ENCODE measurements at places on chromosomes 6 and 20.

DNA sequence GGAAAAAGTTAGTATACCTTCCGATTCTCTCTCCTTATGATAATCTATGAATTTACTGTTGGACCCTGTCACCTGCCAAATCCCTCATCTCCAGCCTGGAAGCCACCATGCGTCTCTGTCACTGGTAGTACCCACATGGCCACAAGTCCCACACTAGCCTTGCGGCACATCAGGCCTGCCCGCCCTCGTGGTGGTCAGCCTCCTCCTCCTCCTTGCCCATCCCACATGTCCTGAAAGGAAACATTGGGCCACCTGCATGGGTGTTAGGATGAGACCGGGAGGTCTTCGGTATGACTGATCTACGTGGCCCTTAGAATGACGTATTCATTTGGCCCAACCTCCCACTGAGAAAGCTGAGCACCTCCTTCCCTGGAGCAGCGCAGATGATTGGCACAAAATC, 37.0 kb upstream of the QKI start:
- DNase-seq: no peak

- no peak for DNase-seq
Observed at GRCh38 chr6:14765721-14766390, 480.0 kb upstream of the JARID2 start.

DNA sequence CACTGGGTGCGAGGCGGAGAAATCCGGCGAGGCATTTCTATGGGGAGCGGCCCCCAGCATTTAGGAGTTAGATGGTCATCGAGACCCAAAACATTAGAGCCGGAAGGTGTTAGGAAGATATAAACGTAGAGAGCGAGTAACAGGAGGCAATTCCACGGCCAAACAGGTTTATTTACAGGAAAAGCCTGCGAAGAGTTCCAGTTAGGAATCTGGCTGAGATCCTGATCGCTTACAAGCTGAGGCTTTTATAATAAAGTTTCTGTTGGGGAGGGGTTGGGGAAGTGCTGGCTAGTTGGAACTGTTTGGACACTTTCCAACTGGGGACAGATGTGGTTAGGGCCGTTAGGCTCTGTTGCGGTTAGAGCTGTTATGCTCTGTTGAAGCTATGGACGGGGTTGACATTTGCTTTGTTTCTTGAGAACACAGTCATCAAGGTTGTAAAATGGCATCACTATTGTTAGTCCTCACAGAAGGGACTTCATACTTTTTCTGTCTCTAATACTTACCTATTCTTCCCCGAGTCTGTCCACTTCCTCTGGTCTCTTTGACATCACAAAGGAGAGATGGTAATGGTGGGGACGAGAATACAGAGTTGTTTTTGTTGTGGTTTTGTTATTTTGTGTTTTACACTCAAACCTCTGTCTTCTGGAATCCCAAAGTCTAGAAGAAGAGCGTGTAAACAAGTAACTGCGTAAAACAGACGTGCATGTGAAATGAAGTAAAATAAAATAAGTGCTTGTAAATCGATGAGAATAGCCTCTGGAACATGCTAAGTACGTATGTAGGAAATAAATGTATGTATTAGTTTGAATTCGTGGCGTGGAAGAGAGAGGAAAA, 554 bp upstream of the ZSCAN31 start:
- no peak for DNase-seq

DNA sequence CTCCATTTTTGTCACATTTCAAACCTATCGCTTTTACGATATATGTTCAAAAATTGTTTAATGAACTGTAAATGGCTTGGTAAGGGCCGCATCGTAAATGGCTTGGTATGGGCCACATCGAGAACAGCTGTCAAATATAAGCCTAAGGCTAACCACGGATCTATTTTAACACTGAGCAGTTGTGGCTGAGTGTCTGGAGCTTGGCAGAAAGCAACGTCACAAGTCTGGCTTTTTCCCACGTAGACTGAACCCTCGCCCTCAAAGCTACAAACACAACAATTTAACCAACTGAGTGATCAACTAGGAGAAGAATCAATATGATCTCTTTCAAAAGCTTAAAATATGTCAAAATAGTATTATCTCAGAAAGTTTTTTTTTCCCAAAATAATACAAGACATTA, 71.4 kb upstream of the PRSS16 start:
- DNase-seq: peak; percentile 17

- DNase-seq: no peak
Observed at GRCh38 chr6:73766040-73766439, 70.0 kb downstream of the CD109 start.

GRCh38 chr6:113855500-113856374, 1.4 kb upstream of the MARCKS start:
- DNase-seq: no peak

- no peak for DNase-seq
Observed at GRCh38 chr6:111774346-111774703, 98.9 kb downstream of the FYN start.

DNA sequence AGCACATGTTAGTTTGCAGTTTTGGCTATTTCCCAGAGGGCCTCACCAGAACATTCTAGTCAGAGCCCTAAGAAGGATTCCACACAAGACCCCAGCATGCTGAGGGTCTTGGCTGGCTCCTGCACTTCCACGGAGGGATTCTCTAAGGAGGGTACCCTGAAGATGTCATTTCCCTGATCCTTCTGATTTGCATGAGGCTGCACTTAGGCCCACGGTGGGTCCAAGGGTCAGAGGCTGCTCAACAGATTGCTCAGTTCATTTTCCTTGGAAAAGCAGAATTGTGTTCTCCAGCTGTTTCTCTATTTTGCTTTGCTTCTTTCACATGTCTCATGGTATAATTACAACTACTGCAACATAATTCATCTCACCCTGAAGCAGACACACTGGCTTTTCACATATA, 22.2 kb downstream of the PREP start:
- no peak for DNase-seq

DNA sequence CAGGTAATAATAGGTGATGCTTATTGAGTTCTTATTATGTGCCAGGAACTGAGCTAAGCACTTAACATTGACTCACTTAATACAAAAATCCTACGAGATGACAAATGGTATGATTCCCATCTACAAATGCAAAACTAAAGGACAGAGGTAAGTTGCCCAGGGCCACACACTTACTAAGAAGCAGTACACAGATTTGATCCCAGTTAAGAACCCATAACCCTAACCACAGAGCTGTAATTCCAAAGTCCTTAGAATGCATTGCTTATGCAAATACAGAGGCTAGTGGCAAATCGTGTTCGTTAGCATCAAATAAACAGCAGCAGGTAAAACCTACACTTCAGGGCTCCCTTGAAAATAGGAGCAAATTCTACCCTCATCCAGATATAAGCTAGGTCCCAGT, 104.0 kb downstream of the SASH1 start:
- DNase-seq: no peak

DNA sequence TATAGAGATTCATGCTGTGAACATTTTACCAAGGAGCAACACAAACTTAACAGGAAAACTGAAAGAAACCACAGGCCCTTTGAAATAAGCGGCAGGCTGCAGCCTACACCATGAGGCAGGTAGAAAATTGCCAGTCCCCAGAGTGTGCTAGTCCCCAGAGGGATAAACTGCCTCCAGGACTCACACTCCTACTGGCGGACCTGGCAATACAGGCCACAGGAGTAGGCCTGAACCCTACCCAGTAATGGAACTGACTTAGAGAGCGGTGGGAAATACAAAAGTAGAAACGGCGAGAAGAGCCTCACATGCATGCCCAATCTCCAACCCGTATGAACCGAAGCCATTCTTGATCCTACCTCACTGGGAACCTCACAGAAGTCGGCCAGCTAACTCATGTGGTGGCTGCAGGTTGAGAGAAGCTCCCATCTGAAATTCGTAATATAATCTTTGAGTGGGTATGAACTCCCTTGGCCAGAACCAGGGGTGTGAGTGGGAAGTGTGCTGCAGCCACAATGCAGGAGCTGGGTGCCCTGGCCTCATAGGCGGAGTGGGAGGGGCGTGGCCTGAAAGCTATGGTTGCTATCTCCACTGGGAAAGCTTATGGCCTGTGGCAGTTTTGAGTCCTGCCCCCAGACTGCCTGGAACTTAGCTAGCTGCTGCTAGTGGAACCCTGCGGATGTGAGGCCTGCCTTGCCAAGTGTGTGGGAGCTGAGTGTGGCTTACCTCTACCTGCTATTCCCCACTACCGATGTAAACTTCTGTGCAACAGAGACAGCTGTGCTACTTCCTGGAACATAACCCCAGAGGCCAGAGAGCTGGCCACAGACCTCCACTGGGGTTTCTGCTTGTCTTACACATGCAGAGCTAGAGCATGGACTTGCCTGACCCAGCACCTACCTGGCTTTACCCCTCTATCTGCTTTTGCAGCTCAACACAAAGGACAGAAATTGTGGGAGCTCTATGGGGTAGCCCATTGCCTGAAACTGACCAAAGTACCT, 146.5 kb upstream of the COL21A1 start:
- DNase-seq: no peak

Measured in Panc1 (cell line).